Glutamatergic neuron (in vitro differentiated cells): ENCODE measurements at places on chromosomes 7 and 10. TPM values are rescaled to one million over a fixed set of nuclear protein-coding genes. Genes with fewer than 3 reads are reported as not detected.

CYP2E1 gene
- total RNA-seq = 7.1 TPM

HGF gene
- total RNA-seq = not detected

- H3K27ac ChIP-seq = no peak overlapping the region
- peaks cover 9% of the 10 kb centered on the region for H3K27me3 ChIP-seq
- DNase-seq = peak; percentile 31
- no peaks in the 10 kb centered on the region for H3K36me3 ChIP-seq
These were observed 80.5 kb downstream of the C10orf105 start for GRCh38 chr10:71638822-71639719.

DGKI gene
- 19.4 TPM for total RNA-seq

DNA sequence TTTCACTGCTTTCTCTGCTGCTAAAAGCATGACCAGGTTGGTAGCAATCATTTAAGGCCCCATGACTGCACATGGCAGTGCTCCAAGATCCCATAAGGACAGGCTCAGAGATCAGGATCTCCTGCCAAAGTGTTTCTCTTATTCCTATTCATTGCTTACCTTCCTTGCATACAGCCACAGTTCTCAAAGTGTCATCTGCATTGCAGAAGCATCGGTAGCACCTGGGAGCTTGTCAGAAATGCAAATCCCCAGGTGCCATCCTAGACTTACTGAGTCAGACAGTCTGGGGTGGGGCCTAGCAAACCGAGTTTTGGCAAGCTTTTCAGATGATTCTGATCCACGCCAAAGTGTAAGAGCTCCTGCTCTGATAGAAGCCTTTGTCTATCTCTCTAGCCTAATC is 489.0 kb upstream of the AUTS2 start:
- H3K4me1 ChIP-seq = no peaks in the 10 kb centered on the region
- no peak overlapping the region for H3K27ac ChIP-seq
- peaks cover 4% of the 10 kb centered on the region for H3K36me3 ChIP-seq
- no peak overlapping the region for H3K4me3 ChIP-seq

DNA sequence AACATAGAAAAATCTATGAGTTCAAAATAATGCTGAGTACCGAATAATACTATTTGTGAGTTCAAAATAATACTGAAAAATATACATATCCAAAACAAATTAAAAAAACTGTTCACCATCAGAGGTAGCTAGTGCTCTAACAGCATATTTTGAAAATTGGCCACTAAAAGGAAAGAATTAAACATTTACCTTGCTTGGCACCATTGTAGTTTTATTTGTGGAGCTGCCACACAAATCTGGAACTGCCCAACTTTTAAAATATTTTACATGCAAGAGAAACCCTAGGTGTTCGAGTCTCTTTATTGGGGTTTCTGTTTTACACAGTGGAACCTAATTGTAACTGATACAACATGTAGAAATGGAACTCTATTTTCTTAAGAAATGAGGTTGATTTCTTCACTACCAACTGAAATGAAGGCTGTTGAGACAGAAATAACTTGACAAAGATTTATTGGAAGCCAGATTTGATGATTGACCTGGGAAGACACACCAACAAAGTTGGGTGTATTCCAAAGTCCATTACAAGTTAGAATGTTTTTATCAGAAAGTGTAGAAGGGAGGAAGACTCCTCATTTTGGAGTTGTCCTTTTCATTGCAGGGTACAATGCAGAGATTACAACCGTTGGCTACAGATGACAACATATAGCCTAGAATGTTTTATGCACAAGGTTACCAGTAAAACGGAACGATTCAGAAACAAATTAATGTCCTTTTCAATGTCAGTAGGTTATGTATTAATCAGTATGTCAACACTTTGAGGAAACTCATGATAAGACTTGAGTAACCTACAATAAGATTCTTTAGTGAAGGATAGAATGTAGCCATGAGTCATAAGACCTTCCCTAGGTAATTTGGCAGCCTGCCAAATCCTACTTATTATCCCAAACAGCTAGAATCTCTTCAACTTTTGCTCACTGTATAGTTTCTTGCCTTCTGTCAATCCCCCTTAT is 73.8 kb upstream of the PAPSS2 start:
- no peak overlapping the region for H3K4me3 ChIP-seq
- peaks cover 2% of the 10 kb centered on the region for H3K27me3 ChIP-seq
- DNase-seq = no peak
- H3K36me3 ChIP-seq = no peaks in the 10 kb centered on the region

- no peak overlapping the region for H3K4me3 ChIP-seq
- peaks cover 3% of the 10 kb centered on the region for H3K4me1 ChIP-seq
These were observed 90.1 kb downstream of the OAT start for GRCh38 chr10:124328477-124329220.

DNA sequence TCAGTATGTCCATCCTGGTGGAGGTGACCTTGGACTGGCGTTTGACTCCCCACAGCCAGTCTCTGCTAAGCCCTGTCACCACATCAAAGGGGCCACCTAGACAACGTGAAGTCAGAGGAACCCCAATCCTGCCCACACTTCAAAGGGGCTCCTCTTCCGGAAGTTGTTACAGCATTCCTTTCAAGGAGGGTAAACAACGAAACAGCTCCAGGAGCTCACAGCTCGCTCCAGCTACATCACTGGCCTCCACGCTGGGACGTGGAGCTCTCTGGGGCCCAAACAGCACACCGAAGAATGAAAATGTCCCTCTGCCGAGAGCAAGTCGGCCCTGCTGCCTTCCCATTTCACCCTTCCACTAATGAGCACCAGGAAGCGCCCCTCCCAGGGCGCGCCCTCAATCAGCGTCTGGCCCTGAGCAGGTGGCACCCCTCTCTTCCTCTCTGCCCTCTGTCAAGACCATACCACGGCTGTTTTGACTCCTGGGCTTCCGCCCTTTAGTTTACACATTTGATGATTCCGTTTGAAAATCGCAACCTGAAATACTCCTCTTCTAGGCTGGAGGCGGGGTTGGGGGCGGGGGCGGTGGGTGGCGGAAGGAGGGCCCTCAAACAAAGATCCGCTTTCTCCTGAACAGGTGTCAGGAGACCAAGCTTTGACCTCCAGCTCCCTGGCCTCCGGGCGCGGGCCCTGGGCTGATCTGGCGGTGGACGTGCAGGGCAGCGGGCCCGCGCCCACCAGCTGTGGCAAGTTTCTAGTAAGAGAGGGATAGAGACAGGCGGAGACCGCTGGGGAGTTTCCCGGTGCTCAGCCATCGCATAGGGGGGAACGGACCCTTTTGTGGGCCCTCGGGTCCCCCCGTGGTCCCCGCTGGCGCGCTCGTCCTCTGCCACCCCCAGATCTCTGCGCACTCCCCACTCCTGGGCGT is 53.1 kb upstream of the KDM7A start:
- peaks cover 4% of the 10 kb centered on the region for H3K36me3 ChIP-seq
- H3K4me3 ChIP-seq = peak overlapping the region; percentile 79
- DNase-seq = peak; percentile 52

- DNase-seq = no peak
- H3K4me1 ChIP-seq = no peaks in the 10 kb centered on the region
- no peak overlapping the region for H3K27ac ChIP-seq
- peaks cover 2% of the 10 kb centered on the region for H3K27me3 ChIP-seq
- no peak overlapping the region for H3K4me3 ChIP-seq
- H3K36me3 ChIP-seq = no peaks in the 10 kb centered on the region
These were observed 207.0 kb downstream of the SUGCT start for GRCh38 chr7:40341836-40342235.

DNA sequence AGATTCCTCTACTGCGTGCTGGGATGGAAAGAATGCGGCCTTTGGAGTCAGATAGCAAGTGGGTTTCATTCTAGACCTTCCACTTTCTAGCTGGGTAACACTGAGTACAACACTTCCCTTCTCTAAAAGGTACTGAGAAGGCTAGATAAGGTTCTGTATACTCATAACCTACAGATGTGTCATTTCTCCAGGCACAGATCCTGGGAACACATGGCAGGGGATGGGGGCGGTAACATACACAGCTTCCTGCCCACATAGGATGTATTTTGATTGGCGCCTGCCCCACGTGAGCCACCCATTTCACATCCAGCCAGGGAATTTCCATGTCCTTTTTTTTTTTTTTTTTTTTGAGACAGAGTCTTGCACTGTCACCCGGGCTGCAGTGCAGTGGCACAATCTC is 31.8 kb downstream of the KLRG2 start:
- H3K27ac ChIP-seq = no peak overlapping the region
- no peak for DNase-seq
- H3K36me3 ChIP-seq = no peaks in the 10 kb centered on the region
- H3K4me3 ChIP-seq = no peak overlapping the region
- no peaks in the 10 kb centered on the region for H3K4me1 ChIP-seq
- H3K27me3 ChIP-seq = peaks cover 1% of the 10 kb centered on the region

- H3K27ac ChIP-seq = no peak overlapping the region
- H3K36me3 ChIP-seq = no peaks in the 10 kb centered on the region
- no peaks in the 10 kb centered on the region for H3K27me3 ChIP-seq
- no peak overlapping the region for H3K4me3 ChIP-seq
- peaks cover 30% of the 10 kb centered on the region for H3K4me1 ChIP-seq
These were observed 121.5 kb upstream of the PRR15 start for GRCh38 chr7:29442146-29442545.

DNA sequence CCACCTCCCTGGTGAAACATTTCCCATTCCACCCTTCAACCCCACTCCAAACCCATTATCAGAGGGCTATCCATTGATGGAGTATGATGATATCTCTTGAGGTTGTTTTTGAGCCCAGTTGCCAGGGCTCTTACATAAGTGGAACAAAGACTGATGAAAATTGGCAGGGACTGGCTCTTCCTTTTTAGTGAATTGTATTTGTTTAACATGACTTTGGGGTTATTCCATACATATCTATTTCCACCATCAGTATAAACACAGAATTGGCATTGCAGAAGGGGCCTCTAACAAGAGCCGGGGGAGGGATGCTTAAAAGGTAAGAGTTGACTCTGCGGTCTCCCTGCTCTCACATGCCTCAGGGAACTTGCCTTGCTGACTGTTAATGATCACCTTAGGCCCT is 28.9 kb downstream of the FZD1 start:
- peaks cover 6% of the 10 kb centered on the region for H3K36me3 ChIP-seq
- no peak overlapping the region for H3K4me3 ChIP-seq
- no peak for DNase-seq
- no peak overlapping the region for H3K27ac ChIP-seq

GRCh38 chr10:44416936-44417335 is 32.0 kb upstream of the CXCL12 start:
- H3K27me3 ChIP-seq = peaks cover 6% of the 10 kb centered on the region
- peaks cover 11% of the 10 kb centered on the region for H3K36me3 ChIP-seq
- no peak for DNase-seq
- no peaks in the 10 kb centered on the region for H3K4me1 ChIP-seq
- H3K27ac ChIP-seq = no peak overlapping the region
